ENCODE measurements at places on chromosomes 12 and 14.

DNA sequence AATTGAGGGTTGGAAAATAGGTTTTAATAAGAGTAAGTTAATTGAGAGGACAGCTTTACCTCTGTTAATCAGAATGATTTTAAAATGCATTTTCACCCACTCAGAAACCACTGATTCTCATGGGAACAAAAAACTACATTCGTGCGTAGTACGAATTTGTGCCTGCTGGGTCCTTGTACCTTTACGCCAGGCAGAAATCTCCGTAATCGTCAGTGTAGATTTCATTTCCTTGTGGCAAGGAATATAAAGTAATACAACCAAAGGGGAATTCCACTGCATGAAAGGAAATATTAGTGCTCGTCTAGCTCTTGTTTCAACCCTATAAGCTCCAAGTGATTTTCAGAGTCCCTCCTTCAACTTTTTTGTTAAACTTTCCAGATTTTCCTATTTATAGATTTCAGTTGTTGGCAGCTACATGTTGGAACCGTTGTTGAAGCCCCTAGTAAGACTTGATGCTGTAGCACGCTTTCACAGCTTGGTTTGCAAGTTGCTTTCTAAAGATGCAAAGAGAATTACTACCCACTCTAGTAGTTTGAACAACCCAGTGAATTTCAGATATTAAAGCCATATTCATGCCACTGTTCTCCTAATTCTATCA, 90.6 kb downstream of the ETV6 start:
- no peak for DNase-seq

DNA sequence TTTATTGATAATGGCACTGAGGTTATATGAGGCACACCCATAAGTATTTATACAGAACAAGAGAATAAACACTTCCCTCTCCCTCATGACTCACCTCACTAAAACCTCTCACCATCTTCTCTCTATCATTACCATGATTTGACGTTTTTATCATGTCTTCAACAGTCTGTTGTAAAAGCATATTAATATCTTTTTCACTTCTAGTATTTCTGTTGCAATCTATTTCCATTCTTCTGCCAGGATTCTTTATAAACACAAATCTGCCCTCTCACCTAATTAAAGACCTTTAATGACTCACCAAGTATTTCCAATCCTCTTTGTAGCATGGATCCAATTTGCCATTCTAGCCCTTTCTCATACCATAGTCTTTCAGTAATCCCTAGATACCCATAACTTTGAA, 527.7 kb downstream of the SLC16A7 start:
- DNase-seq = no peak

DNA sequence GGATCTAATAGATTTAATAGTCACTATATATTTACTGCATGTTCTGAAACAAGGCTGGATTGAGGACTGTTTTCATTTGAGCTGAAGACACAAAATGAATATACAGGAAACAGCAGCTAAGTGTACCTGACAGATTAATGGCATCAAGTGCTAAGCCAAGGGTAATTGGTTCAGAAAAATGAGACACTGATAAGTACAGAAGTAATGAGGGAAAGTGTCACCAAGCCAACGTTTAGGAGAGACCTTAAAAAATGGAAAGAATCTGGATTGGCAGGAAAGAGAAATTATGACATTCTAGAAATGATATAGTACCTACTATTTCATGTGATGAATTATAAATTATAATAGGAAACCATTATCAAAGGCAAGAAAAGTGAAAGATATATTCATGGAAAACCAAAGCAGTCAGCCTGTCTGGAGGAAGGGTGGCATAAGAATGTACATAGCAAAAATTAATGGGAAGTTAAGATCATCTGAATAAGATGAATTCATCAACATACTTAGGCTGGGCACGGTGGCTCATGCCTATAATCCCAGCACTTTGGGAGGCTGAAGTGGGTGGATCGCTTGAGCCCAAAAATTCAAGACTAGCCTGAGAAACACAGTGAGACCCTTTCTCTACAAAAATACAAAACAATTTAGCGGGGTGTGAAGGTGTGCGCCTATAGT, 21.0 kb upstream of the DUSP16 start:
- DNase-seq = no peak

DNA sequence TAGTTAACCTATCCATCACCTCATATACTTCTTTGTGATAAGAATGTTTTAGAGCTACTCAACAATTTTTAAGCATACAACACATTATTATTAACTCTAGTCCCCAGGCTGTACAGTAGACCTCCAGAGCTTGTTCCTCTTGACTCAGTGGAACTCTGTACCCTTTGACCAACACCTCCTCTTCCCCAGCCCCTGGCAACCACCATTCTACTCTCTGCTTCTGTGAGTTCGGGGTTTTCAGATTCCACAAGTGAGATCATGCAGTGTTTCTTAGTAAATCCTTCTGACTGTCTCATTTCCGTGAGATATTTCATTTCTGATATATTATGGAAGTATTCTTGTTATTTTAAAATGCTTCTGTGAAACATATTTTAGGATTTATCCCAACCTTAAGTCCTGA, 200.7 kb downstream of the PCNX1 start:
- DNase-seq = no peak

- no peak for DNase-seq
Observed at GRCh38 chr14:75467763-75468162, 39.9 kb downstream of the JDP2 start.

DNA sequence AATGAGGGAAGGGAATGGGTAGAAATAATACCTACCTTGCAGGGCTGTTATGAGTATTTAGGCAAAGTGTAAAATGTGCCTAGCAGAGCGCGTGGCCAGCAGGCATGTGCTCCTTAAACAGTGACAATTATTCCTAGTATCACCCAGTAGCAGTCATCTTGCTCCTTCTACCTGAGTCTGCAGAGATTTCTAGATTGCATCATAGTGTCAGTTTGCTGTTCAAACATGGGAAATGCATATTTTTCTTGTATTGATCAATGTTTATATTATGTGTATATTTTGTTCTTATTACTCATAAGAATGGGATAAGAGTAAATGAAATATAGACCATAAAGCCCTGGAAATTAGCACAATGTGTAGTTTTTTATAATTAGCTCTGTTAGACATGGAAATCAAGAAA, 37.3 kb upstream of the PLEKHG7 start:
- DNase-seq = no peak

DNA sequence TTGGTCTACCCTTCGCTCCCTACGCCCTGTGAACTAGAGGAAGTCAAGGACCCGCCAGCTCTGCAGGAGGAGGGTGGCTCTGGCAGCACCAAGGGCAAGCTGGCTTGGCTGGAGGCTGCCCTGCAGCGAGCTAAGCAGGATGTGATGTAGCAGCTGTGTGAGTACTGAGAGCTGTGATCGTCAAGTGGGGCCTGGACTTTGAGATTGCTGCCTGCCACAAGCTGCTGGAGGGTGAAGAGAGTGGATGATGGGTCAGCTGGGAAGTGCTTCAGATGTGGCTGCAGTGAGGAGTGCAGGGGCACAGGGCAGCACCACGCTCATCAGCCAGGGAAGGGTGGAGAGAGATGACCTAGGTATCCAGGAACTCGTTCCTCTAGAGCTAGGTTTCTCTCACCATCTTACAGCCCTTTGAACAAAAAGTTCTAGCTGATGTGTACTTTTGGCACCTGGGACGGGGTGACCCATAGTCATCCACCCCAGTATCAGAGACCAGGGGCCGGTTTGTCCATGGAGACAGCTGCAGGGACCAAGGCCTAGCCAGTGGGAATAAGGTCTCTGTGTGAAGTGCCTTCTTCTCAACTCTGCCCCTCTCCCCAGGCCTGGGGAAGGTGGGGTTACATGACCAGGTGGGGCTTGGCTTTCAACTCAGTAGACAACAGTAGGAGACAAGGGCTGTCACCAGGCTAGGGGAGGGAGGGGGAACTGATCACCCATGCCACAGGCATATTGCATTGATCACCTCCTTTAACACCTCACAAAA, 3.2 kb downstream of the KRT86 start:
- DNase-seq = no peak

GRCh38 chr12:118884226-118884625, 97.1 kb upstream of the SRRM4 start:
- no peak for DNase-seq

DNA sequence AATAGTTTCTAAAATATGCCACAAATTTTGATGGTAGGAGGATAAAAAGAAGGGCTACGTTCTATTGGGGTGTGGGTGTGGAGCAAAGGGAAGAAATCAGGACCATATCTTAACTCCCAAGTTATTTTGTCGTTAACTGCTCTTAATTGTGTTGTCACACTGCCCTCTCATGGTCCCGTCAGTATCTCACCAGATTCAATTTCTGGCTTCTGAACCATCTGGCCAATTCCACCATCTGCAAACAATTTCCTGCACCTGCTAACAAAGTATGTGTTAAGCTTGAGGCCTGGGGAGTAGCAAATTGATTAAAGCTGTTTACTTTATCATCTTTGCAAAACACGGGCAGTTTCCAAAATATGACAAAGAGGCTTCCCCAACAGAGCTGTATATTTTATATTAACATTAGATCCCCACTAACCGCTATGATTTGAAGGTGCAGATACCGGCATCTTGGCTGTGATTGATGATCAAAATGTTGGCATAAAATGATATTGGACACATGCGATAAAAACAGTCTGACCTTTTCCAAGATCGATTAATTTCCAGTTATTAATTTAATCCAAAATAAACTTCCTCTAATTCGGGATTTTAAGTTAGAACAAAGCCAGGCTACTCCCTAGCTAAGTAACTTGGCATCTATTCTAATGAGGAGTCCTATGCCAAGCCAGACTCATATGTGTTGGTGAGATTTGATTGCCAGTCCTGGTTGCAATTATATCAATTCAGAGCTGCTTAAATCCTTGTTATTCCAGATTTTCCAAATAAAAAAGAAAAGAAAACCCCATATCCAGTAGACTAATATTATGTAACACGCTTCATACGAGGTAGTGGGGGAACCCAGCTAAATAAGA, 6.9 kb upstream of the DNM1L start:
- no peak for DNase-seq

GRCh38 chr12:40616383-40616915, 75.8 kb upstream of the CNTN1 start:
- no peak for DNase-seq

DNA sequence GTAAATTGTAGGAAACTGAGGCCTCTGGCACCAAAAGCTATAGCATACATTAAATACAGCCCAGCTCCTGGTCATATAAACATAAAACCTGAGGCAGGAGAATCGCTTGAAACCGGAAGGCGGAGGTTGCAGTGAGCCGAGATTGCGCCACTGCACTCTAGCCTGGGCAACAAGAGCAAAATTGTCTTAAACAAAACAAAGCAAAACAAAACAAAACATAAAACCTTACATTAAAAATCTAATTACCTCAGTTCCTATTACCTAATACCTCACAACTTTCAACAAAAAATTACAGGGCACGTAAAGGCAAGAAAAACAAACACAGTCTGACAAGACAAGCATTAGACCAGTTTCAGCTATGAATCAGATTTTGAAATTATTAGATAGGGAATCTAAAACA, 36.7 kb downstream of the TMEM116 start:
- DNase-seq = no peak

DNA sequence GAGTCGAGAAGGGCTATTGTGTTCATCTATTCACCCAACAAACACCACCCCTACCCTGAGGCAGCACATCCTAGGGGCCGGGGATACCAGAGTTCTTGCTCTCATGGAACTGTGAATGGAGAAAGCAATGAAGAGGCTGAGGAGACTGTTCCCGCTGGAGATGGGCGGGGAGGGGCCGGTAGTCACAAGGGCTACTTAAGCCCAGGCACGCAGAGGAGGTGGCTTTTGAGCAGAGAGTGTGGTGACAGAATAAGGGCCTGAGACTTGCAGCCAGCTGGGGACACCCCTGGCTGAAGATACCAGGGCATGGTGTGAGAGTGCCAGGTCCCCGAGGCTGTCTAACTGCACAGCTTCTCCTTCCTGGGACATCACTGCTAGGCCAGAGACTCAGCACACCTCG, 114.1 kb upstream of the EVL start:
- DNase-seq = no peak

- no peak for DNase-seq
Observed at GRCh38 chr12:115213538-115214016, 529.6 kb upstream of the TBX3 start.

DNA sequence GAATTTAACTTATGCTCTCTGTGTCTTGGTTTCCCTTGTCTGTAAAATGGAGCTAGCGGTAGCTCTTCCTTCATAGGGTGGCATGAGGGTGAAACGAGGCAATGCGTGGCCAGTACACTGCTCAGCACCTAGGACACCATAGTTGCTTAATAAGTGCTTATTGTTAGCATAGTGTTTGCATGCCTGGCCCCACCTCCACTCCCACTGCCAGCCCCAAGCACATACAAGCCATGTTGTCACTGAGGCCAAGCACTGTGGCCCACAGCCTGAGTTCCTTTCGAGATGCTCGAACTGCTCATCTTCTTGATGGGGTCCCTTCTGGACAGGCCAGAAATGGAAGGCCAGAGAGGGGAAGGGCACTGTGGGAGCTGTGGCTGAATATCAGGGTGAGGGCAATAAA, 839 bp downstream of the FICD start:
- no peak for DNase-seq

DNA sequence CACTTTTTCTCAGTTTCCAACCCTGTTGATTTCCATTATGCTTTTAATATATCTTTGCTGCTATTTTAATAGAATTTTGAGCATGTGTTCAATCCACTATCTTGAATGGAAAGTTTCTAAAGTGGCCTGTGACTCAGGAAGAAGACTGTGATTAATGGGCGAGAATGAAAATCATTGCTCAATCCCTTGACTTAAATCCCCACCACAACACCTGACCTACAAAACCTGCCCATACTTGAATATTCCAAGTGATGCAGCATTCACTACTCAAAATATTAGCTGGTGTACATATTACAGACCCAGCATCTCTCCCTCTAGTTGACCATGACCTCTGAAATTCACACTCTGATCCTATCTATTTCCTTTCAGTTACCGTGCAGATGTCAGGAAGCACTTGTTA, 1.3 kb upstream of the OAS3 start:
- no peak for DNase-seq

DNA sequence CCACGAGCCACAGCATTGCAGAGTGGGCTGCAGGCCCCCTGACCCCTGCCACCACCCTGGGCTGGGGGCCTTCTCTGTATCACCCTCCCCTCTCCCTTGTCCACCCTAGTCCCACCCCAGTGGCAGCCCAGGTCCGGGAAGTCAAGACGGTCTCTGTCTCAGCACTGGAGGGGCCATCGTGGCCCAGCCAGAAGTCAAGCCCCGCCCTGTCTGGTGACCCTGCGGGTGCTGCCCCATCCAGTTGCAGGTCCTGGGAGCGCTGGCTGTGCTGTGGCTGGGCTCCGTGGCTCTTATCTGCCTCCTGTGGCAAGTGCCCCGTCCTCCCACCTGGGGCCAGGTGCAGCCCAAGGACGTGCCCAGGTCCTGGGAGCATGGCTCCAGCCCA, 2.7 kb downstream of the PLD4 start:
- no peak for DNase-seq
